NCI-H1694 (cell line): ENCODE measurements at places on chromosomes 7 and 10.
A peak's percentile ranks its signal among the peaks of the same experiment; 100 is the strongest.

DNA sequence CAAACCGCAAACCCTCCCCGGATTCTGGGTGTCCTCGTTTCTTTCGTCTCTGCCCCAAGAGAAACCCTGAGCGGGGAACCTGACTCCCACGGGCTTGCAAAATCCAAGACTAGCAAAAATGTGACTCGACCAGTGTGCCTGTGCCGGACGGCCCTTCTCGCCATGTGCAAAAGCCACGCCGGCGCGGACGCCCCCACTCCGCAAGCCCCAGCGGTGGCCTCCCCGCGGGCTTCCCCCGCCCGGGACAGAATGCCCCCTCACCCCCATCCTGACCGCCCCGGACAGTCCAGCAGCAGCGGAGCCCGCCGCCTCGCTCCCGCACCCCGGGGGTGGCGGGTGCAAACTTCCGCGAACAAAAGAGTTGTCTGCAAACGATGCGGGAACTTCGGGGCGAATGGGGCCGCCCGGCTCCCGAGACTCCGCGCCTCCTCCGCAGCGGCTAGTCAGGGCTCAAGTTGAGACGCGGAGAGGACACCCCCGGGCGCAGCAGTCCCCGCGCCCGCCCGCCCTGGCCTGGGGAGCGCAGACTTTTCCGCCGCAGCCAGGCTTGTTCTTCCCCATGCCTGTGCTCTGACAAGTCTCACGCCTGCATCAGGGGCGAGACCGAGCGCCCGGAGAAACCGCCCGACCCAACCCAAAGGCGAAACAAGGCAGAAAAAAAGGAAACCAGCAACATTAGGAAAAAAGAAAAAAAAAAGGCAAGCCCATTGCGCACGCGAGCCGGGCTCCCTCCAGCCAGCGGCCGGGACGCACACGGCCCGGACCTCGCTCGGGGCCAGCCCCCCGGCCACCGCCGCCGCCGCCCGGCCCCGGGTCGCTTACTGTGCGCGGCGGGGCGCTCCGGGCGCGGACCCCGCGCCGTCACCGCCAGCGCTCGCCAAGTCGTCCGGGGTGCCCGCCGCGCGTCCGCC, 732 bp downstream of the FAM53B start:
- DNase-seq: no peak

DNA sequence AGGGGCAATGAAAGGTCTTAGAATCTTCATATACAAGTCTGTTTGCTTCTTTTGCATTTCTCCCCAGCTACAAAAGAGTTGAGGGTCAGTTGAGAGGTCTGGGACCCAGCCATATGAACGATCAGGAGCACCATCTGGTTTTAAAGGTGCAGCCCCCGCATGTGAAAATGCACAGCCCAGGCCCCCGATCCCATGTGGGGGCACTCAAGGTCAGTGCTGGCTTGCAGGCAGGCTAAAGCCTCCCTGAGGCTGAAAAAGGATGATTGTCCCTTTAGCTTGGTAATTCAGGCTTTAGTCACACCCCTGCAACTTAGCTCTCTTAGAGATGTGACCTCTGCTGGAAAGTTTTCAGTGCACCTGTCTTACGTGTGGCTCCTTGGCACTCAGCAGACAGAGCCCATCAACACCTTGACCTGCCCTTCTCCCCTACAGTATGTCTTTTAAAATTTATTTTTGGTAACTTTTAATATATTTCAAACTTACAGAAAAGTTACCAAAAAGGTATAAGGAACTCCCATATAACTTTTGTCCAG, 80.1 kb upstream of the PDCD4 start:
- no peak for DNase-seq

- DNase-seq: peak; percentile 36
Observed at GRCh38 chr7:2719007-2719406, 31.0 kb downstream of the AMZ1 start.

DNA sequence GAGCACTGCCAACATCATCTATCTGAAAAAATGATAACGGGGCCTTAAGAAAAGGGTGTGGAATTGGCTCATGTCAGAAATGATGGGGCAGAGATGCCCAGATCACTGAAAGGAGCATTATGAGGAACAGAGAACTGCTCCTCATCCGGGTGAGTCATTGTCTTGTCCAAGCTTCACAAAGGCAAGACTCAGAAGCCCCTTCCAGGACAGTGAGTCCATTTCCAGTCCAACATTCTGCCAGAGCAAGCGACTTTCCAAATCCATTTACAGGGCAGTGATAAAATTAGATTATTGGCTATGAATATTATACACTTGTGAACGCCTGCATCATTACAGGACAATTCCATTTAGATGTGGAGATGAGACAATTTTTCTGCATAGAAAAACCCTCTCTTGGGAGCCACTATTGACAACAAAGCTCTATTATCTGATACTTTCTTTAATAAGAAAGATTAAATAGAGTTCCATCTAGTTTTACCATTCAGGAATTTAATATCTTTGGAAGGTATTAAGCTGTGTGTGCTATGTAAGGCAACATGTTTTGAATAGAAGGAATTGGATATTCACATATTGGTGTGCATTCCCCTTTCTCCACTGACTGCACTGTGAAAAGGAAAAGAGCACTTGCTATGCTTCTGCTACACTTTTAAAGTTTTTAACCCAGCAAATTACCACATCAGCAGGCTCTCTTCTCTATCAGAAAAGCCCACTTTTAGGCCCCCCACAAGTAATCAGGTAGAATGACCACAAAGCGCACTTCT, 159.6 kb downstream of the NRP1 start:
- DNase-seq: no peak

DNA sequence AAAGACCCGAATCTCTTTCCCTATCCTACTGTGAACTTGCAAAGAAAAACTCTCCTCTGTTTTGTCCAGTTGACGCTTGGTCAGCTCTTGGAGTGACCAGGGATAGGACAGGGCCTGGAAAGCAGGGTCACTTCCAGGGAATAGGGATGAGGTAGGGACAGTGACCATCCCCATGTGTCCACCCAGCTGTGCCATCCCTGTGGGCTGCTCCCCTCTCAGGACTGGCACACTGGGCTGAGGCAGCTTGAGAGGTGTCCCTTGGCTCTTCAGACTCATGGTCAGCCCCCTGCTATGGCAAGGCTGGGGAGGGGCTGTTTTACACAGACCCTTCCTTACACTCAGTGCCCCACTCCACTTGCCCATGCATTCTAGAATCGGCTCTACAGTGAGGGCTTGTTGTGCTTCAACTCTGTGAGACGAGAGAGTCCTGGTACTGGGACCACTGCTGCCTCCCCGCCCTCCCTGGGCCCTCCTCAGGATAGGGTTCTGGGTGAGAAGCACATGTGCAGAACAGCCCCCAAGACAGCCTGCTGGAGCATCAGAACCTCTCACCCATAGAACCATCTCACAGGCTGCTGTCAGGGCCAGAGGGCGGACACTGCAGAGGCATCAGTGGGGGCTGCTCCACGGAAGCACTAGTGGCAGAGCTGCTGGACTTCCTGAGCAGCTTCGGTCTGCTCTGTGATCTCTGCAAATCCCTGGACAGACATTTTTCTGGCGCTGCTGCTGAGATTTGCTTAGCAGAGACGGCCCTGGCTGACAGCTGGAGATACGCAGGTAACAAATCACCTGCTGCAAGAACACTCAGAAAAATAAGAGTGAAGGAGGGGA, 202.8 kb upstream of the CXCL12 start:
- no peak for DNase-seq

DNA sequence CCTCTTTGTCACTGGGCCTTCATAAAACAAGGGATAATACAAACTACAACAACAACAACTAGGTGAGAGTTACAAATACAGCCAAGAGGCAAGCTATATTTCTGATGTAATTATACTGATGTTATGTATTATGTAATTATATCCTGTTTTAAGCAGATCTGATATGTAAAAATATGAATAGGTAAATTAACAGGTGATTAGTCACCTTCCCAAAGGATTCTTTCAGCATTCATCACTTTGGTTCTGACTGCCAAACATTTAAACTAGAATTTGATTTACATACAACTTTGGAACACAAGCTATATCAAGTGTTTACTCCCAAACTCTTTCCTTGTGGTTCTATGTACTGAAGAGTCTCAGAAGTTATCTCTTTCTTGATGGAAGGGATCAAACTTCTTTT, 53.7 kb downstream of the BEND7 start:
- no peak for DNase-seq
